ENCODE measurements at places on chromosomes 3 and 15.

- DNase-seq = no peak
Measured at GRCh38 chr3:150218236-150218635, 189.9 kb upstream of the TSC22D2 start.

DNA sequence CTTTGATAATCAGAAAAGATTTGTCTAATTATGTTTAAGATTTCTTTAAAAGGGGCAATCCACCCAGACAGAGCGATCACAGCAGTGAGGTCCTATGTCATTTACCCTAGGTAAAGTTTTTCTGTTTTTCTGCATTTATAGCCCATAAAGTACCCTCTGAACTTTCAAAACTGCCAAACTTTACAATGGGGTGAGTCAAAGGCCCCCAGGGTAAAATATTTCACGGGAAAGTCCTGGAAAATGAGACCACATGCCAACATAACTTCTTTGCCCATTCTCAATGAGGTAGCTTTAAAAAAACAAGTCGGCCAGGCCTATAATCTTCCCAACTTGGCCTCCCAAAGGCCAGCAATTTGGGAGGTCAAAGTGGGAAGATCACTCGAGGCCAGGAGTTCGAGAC, 53.0 kb downstream of the SUCLG2 start:
- DNase-seq = no peak

GRCh38 chr3:173825730-173826129, 428.2 kb downstream of the NLGN1 start:
- DNase-seq = no peak

GRCh38 chr15:51267703-51268083, 70.7 kb downstream of the CYP19A1 start:
- no peak for DNase-seq

DNA sequence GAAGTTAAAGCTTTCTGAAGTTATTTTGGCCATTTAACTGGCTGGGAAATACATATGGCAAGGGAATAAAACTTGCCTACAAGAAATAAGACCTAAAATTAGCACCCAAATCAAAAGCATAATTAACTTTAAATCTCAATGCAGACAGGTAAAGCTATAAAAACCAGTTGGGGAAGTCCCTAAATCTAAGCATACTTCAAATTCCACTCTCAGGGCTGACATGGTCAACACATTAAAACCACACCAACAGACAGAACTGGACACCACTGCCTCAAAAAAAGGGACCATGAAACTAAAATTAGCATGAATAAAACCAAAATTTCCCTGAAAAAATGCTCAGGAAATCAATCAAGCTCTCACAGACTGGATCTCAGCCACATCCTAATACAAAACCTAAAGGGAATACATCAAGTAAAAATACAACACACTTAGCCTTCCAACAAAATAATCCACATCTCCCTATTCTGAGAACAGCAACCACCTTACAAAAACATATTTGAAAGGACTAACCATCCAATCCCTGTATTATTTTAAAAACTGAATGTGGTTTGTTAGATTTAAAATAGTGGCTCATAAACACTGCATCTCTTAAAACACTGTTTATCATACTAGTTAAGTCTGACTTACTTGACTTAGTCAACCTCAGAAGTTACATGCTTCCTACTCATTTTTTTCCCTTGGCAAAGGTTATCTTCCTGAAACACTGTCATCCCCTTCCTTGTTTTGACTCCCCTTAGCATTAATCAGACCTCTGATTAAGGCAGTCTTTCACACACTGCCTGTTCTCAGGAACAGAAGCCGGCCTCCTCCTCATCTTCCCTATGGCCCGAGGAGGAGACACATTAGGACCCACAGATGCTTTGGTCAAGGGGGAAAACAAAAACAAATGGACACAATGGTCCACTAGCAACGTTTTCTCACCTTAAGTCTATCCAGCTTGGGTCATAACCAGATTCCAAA, 8.3 kb downstream of the TRA2B start:
- DNase-seq = peak; percentile 73

GRCh38 chr3:152608696-152609594, 226.0 kb upstream of the P2RY1 start:
- DNase-seq = no peak

- no peak for DNase-seq
Measured at GRCh38 chr15:78024883-78025282, 52.6 kb downstream of the TBC1D2B start.

- DNase-seq = no peak
Measured at GRCh38 chr3:180072786-180073185, 36.0 kb upstream of the PEX5L start.

DNA sequence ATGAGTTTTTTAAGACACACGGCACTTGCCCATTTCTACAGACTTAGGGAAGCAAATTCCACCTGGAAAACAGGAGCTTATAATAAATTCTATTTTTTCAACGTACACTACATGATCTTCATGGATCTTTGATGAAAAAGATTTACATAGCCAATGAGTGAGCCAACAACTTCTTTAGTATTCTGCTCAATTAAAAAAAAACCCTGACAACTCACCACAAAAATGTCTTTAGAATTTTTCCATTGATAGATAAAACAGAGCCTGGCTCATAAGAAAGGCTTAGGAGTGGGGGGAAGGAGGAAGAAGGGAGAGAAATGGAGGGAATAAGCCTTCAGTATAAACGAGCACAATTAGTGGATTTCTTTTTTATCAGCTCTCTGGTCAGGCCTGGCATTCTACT, 126.7 kb downstream of the ATP10A start:
- DNase-seq = no peak

- no peak for DNase-seq
Measured at GRCh38 chr3:72031581-72031980, 246.6 kb upstream of the PROK2 start.

DNA sequence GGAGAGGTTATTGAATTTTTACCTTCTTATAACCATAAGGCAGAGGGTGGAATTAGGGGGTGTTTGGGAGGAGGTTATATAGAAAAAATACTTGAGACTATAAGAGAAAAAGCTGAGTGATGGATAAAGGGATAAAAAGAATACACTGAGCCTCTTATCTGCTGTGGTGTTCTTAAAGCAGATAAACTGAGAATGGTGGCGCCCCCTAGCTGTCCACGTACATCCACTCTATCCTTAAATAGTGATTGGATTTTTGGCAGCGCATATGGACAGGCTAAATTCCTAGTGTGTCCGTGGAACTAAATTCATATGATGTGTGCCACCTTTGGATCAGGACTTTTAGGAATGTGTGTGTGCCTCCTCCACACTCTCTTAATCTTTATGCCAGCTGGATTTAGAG, 121.1 kb downstream of the OXSM start:
- DNase-seq = no peak

DNA sequence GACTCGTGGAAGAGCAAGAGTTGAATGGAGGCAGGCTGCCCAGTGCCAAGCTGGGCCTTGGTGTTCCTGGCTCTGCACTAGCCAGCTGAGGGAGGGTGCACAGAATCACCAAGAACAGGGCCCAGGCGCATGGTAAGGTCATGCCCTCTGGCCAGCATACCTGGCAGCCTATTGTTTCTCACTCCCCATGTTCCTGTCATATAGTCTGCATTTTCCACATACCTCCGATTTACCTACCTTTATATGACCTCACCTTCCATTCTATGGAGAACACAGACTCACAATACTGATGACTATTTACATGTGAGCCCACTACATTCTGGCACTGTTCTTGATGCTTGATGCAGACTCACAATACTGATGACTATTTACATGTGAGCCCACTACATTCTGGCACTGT, 5.4 kb downstream of the CLEC3B start:
- DNase-seq = no peak

All from dermis microvascular lymphatic vessel endothelial cell (primary cell).